Endothelial cell (in vitro differentiated cells): ENCODE measurements at places on chromosomes 2 and 18.

- no peak for DNase-seq
Observed at GRCh38 chr2:12163866-12164265, 417.4 kb downstream of the LPIN1 start.

GRCh38 chr2:88499204-88499603, 46.7 kb upstream of the FOXI3 start:
- DNase-seq, result no peak

DNA sequence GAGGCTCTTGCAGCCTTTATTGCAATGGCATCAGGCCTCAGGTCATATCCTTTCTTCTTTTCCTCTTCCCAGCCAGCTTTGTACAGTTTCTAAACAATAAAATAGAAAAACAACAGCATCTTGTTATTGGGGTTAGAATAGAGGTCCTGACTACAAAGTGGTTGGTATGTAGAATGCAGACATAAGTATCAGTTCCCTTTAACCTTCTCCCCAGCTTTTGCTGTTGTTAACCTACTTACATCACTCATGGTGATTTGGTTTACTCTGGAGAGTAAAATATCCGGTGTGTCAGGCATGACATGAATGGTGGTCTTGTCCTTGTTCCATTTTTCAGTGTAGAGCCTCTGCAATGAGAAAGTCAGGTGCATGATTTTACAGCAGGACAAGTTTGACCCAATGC, 69.8 kb downstream of the NEB start:
- DNase-seq, result no peak

- no peak for DNase-seq
Observed at GRCh38 chr2:98465456-98466226, 21.0 kb downstream of the INPP4A start.

GRCh38 chr2:149826471-149827125, 239.0 kb upstream of the MMADHC start:
- DNase-seq, result no peak
